ENCODE measurements at places on chromosomes 5 and 9. TPM values are rescaled to one million over a fixed set of nuclear protein-coding genes. Genes with fewer than 3 reads are reported as not detected.

Gene AQP7
- total RNA-seq = 0.64 TPM

Gene SAPCD2
- total RNA-seq = 22.7 TPM

Gene HSD17B3
- not detected for total RNA-seq

Gene GTF2H2
- total RNA-seq = 13.5 TPM

Gene RANBP3L
- total RNA-seq = not detected

Gene ABLIM3
- 11.1 TPM for total RNA-seq

Gene OBP2B
- not detected for total RNA-seq

Gene SLCO6A1
- total RNA-seq = not detected

Gene GMCL2
- total RNA-seq = not detected

Gene ANKRD33B
- 10.9 TPM for total RNA-seq

Gene SLIT3
- total RNA-seq = 18.1 TPM
